A673 (cell line): ENCODE measurements at places on chromosomes 2 and 18.

- no peak for DNase-seq
Measured at GRCh38 chr2:146992057-146992456, 852.8 kb upstream of the ACVR2A start.

- no peak for DNase-seq
Measured at GRCh38 chr2:139165601-139166000, 385.4 kb upstream of the NXPH2 start.

DNA sequence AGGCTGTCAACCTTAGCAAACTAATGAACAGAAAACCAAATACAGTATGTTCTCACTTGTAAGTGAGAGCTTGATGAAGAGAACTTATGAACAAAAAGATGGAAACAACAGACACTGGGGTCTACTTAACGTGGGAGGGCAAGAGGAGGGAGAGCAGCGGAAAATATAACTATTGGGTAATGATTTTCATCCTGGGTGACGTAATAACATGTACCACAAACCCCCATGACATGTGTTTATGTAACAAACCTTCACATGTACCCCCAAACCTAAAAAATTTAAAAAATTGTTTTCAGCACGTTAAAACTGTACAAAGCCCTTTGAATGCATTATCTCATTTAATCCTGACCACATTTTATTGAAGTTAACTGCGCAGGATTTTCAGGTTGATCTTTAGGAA lies 64.9 kb upstream of the RBMS1 start:
- no peak for DNase-seq

- DNase-seq, result no peak
Measured at GRCh38 chr2:191947235-191947634, 100.3 kb upstream of the CAVIN2 start.

DNA sequence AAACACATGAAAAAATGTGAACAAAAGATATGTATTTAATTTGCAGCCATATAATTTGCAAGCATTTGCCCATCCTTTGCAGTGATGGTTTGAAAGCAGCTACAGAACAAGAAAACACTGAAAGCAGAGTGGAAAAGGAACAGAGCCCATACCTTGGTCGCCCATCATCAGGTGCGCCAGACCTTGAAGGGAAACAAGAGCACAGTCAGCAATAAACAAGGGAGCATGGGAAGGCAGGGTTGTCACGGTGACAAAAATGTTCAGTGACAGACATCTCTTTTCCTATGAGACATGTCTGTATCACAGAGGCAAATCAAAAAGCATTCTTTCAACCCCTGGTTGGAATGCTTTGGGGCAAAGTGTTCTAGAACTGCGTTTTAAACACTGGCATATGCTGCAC lies 109.4 kb downstream of the NRXN1 start:
- DNase-seq, result no peak

DNA sequence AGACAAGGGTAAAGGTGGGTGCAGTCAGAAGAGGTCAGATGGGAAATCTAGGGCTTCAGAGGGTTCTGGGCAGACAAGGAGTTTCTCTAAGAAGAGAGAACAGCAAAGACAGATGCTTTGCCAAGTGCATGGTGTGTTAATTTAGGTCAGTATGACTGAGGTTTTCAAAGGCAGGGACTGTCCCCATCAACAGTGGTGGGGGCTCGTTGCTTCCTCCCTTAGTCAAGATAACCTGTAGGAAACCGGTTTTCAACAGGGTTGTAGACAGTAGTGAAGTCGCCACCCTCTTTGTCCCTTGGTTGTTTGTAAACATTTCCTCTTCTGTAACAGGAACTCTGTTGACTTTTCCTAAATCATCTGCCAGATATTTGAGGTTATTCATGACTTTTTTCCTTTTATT lies 11.6 kb downstream of the RAB12 start:
- DNase-seq, result no peak

GRCh38 chr2:148979919-148980277 lies 58.6 kb upstream of the LYPD6B start:
- DNase-seq, result no peak

DNA sequence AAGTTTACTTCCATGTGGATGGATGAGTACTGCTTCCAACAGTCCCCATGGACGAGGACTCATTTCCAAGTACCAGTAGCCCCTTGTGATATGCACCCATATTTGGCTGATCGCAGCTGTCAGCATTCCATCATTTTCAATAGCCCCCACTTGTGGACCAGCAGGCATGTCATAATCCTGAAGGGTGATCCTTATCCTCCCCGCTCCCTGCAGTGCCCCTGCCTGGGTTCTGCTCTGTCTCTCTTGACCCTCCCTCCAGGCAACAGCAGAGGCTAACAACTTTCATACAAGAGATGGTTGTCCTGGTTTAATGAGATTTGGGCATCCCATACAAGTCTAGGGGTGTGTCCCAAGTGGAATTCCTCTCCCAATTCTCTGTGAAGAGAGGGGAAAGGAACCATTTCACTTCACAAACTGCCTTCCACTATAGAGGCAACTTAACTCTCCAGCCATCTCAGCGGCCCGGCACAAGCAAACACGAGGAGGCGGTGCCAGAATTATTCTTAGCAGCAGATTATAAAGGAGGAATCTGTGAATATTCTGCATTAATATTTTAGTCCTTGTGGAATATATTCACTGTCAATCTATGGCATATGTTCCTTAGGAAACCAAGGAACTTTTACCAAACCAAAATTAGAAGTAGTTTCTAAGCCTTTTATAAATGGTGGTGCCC lies 110.7 kb downstream of the RTN4 start:
- no peak for DNase-seq
